MM.1S (cell line): ENCODE measurements at places on chromosomes 7 and 10.
A peak's percentile ranks its signal among the peaks of the same experiment; 100 is the strongest.

- no peaks in the 10 kb centered on the region for H3K27me3 ChIP-seq
- H3K27ac ChIP-seq: no peak overlapping the region
- H3K4me1 ChIP-seq: no peaks in the 10 kb centered on the region
Observed at GRCh38 chr10:84342584-84342983, 14.2 kb downstream of the CCSER2 start.

DNA sequence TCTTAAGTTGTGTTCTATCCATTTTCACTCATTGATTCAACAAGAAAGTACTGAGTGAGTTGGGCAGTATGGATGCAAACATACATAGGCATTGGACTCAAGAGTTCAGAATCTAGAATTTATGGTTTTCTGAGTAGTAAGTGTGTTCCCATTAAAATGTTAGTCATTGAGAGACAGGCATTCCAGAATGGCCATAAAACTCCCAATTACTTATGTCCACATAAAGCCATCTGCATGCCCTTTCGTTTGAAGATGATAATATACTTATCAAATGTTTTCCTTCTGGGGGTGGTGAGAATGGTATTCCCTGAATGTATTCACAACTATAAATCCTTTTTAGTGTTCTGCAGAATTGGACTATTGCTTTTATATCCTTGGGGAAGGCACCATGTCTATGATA lies 131.6 kb downstream of the CD36 start:
- no peaks in the 10 kb centered on the region for H3K27me3 ChIP-seq
- no peak overlapping the region for H3K27ac ChIP-seq
- no peaks in the 10 kb centered on the region for H3K36me3 ChIP-seq
- no peak overlapping the region for H3K4me3 ChIP-seq
- no peak for DNase-seq

GRCh38 chr10:129104266-129105045 lies 362.6 kb upstream of the MGMT start:
- no peaks in the 10 kb centered on the region for H3K27me3 ChIP-seq
- H3K4me1 ChIP-seq: peaks cover 26% of the 10 kb centered on the region
- no peak overlapping the region for H3K4me3 ChIP-seq
- no peaks in the 10 kb centered on the region for H3K36me3 ChIP-seq
- no peak overlapping the region for H3K27ac ChIP-seq

- DNase-seq: no peak
- no peaks in the 10 kb centered on the region for H3K36me3 ChIP-seq
- no peak overlapping the region for H3K4me3 ChIP-seq
- no peaks in the 10 kb centered on the region for H3K27me3 ChIP-seq
- H3K4me1 ChIP-seq: no peaks in the 10 kb centered on the region
Observed at GRCh38 chr10:32388258-32389027, 41.5 kb upstream of the EPC1 start.

GRCh38 chr10:71694567-71694968 lies 25.0 kb downstream of the C10orf105 start:
- peaks cover 14% of the 10 kb centered on the region for H3K4me1 ChIP-seq
- peak; percentile 59 for DNase-seq
- no peaks in the 10 kb centered on the region for H3K36me3 ChIP-seq
- H3K27ac ChIP-seq: peak overlapping the region; percentile 45; the same call in 1 of the 2 replicates

DNA sequence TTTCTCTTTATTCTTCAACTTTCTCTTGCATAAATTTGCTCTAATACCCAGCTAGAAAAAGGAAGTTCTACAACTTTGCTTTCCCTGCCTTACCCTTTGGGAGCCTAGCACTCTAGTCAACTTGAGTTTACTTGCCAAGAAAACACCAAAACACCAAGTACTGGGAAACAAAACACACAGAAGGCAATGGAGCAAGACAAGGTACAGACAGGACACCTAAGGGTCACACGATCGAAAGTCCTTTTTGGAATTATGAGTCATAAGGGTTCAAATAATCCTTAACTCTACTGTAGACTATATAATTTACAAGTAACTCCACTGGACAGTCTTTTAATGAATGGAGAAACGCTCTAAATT lies 42.6 kb upstream of the ANAPC16 start:
- H3K27ac ChIP-seq: no peak overlapping the region
- H3K27me3 ChIP-seq: no peaks in the 10 kb centered on the region
- H3K4me1 ChIP-seq: peaks cover 18% of the 10 kb centered on the region
- no peaks in the 10 kb centered on the region for H3K36me3 ChIP-seq
- no peak for DNase-seq
- H3K4me3 ChIP-seq: no peak overlapping the region

- no peaks in the 10 kb centered on the region for H3K27me3 ChIP-seq
- H3K4me3 ChIP-seq: no peak overlapping the region
- DNase-seq: no peak
- H3K36me3 ChIP-seq: no peaks in the 10 kb centered on the region; the same call in 1 of the 2 replicates
Observed at GRCh38 chr7:14501436-14501835, 401.1 kb downstream of the DGKB start.
